Activated gamma-delta T cell (primary cell): ENCODE measurements at places on chromosomes 2 and 18.

GRCh38 chr2:102619414-102620319, at the start of gene SLC9A2:
TSS of gene SLC9A2 (plus strand) at chr2:102619553. CDS start at chr2:102619849, 296 bp downstream.
- peak; percentile 10 for DNase-seq

DNA sequence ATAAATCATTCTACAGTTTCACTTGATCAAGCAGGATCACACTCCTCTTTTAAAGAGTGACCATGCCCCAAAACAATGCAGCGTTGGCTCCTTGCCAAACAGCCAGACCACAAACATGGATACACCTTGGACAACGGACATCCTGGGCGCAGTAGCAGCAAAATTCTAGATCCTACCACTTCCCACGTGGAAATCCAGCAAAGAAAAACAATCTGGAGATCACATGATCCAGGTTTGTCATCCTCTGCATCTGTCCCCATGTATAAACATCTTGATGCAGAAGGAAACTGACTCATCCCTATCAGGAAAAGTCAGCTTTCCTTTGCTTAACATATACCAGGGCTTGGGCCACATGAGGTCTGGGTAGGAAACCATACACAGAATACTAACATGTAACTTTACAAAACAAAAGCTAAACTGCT, 53.1 kb downstream of the ZNF521 start:
- DNase-seq: no peak

GRCh38 chr2:231360881-231361371, 34.6 kb upstream of the B3GNT7 start:
- DNase-seq: no peak

- no peak for DNase-seq
These were observed 113.0 kb upstream of the SLC1A4 start for GRCh38 chr2:64876137-64876647.

DNA sequence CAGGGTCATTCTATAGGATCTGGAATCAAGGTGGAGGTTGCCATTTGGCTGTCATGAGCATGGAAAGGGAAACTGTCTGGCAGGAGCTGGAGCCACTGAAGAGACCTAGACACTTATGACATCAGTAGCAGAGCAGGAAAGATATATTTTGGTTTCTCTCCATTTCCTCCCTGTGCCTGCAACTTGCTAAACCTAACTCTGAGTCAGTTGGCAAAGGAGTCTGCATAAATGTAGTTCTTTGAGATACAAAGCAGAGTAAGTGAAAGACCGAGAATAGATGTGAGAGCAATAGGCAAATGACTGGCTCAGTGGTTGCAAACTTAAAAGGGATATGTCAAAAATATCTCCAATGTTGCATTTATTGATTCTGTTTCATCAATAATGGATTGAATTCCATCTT, 757.7 kb downstream of the KCNJ3 start:
- DNase-seq: no peak

GRCh38 chr2:191150230-191150599, 579 bp downstream of the STAT4 start:
- DNase-seq: no peak

DNA sequence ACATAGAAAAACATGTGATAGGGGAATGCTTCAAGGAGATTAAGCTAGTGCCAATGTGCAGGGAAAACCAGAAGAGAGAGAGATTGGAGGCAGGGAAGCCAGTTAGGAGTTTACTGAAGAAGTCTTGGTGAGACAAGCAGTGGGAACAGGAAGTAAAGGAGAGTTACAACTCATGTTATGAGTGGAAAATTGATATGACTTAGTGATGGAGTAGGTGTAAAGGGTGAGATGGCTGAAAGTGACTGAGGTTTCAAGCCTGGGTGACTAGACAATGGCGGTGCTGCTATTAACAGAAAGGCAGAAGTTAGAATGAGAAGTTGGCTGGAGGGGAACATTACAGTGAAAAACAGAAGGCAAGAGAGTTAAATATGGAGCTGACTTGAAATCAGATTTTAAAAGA, 16.5 kb downstream of the DOK1 start:
- no peak for DNase-seq

- DNase-seq: no peak
These were observed 13.0 kb upstream of the ARHGAP25 start for GRCh38 chr2:68721482-68722101.

- DNase-seq: no peak
These were observed 260.9 kb downstream of the LPIN1 start for GRCh38 chr2:12007282-12007681.

- DNase-seq: no peak
These were observed 306.5 kb upstream of the TNP1 start for GRCh38 chr2:217166241-217166850.

DNA sequence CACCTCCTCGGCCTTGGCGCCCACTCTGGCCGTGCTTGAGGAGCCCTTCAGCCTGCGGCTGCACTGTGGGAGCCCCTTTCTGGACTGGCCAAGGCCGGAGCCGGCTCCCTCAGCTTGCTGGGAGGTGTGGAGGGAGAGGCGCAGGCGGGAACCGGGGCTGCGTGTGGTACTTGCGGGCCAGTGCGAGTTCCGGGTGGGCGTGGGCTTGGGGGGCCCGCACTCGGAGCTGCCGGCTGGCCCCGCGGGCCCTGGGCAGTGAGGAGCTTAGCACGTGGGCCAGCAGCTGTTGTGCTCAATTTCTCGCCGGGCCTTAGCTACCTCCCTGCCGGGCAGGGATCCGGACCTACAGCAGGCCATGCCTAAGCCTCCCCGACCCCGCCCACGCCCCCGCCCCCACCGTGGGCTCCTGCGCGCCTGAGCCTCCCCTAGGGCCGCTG, 25.3 kb upstream of the TNP1 start:
- peak; percentile 6 for DNase-seq

DNA sequence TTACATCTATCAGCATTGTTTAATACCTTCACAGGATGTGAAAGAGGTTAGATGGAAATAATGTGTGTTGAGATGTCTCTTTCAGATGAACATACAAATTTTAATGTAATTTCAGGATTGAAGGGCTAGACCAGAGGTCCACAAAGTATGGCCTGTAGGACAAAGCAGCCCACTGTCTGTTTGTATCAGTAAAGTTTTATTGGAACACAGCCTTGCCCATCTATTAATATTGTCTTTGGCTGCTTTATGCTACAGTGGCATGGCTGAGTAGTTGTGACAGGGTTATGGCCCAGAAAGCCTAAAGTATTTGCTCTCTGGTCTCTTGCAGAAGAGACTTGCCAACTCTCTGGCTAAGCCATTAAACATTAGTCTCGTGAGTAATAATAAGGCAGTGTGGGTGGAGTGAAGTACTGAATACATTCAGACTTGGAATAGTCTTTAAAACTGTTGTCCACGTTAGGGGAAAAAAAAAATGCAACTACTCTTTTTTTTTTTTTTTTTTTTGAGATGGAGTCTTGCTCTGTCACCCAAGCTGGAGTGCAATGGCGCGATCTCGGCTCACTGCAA, 74.5 kb upstream of the NOSTRIN start:
- no peak for DNase-seq

DNA sequence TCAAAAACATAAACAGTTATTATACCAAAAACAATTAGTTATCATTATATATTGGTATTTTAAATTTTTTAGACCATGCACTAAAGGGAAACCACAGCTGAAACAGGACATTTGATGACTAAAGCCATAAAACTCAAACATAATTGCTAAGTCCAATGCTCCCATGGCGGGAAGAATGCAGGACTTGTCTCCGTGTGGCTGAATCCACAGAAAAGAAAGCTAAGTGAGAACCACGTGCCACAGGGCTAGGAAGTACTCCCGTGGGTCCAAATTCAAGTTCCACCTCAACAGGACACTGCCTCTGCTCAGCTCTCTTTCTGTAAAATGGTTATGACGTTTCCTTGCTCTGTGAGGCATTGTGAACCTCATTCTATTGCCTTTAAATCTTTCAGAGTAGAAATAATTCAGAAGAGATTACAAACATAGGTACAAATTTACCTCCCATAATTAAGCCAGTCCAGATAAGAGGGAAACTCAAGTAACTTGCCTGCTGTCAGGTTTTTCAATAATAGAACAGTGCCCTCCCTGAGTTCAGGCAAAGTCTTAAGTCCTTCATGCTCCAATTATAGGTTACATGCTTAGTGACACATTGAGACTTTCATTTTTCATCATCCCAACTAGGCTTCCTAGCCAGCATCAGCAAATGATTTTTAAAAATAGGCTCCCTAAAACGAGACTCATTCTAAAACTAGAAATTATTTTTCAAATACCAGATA, 36.7 kb downstream of the FTCDNL1 start:
- no peak for DNase-seq

DNA sequence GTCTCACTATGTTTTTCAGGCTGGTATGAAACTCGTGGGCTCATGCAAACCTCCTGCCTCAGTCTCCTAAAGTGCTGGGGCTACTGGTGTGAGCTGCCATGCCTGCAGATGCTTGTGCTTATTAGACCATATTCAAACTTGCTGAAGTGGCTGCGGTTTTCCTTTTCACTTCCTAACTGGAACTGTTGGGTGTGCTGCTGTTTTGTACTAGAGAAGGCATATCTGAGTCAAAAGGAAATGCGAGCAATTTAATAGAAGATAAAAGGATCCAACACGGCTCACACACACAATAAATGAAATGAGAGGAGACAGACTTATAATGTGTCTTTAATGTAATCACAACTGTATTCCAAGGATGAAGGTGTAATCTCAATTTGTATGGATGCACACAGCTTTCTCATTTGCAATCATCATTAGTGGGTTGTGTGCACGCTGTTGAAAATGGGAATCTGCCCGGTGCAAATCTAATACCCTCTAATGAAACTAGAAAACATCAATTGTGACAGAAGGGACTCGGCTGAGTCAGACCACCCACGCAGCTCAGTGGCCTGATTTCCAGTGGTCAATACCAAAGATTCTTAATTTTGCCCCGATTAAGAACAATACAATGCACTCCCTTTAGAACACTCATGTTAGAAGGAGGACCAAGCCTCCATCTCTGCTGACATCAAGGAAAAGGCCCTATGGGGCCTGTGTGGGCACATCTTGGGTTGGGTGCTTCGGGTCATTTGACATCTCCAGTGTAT, 532.7 kb downstream of the TDRD15 start:
- no peak for DNase-seq

GRCh38 chr2:120653871-120654270, 81.8 kb upstream of the GLI2 start:
- no peak for DNase-seq

- DNase-seq: no peak
These were observed 4.5 kb downstream of the LPIN1 start for GRCh38 chr2:11750917-11751316.

DNA sequence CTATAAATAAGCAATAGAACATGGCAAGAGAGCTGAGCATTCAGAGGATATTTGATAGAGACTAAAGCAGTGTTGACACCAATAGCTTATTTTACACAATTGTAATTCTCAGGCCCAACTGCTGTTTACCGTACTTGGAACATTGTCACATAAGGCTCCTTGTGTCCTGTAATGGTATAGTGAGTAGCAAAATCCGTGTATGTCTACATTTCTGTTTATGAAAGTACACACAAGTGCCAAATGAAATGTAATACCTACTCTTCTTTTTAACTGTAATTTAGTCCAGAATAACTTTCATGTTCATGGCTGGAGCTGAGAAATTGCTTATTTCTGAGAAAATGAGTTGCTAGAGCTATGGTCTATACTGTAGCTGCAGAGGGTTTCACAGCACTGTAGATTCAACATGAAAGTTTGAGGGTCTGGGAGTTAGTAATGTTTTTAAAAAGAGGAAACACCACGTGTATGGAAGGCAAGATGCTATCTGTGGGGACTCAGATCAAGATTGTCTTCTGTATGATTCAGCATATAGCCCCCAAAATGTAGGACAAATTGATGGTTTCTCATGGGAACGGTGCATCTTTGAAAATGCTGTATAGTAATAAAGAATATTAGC, 110.2 kb upstream of the NOSTRIN start:
- DNase-seq: no peak

DNA sequence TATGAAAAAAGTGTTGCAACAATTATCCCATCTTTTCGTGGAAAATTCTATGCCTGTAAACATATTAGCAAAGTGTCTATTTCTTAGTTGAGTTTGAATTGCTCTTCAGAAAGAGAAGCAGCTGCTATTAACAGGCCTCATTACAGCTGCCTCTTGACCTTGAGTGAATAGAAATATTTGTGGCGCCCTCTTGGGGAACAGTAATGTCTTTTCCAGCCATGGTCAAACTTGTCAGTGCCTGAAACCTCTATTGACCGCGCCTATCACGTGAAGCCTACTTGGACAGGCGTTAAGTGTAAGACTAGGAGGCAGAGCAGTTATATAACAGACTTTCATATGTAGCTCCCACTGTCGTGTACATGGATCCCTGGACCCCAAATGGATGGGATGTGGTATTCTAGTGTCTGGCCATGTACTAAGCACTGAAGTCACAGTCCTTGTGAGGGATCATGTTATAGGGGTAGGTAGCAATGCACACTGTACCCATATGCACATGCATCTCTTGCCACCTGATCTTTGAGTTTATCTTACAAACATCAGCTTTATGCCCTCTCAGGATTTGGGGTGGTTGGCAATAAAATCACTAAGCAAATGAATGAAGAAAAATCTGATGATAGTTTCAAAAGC, 245.0 kb downstream of the PTGR3 start:
- DNase-seq: no peak

- no peak for DNase-seq
These were observed 45.6 kb upstream of the RMP24 start for GRCh38 chr18:35926884-35927283.

- DNase-seq: no peak
These were observed 35.8 kb upstream of the DYSF start for GRCh38 chr2:71417300-71418202.

DNA sequence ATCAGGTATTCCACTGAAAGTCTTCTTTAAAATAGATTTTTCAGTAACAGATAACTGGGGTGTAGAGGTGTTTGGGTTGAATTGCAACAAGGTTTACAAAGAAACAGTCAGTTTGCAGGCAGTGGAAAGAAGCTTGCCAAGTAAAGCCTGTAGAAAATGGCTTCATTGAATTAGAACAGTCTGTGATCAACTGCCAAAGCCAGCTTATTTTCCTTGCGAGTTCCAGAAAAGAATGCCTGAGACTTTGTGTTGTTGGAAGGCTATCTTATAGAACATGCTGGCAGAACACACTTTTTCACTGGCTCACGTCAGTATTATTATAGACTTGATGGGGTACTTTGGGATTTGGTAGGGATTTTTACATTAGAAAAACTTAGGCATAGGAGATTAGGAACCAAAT, 601.0 kb downstream of the XIRP2 start:
- DNase-seq: no peak

DNA sequence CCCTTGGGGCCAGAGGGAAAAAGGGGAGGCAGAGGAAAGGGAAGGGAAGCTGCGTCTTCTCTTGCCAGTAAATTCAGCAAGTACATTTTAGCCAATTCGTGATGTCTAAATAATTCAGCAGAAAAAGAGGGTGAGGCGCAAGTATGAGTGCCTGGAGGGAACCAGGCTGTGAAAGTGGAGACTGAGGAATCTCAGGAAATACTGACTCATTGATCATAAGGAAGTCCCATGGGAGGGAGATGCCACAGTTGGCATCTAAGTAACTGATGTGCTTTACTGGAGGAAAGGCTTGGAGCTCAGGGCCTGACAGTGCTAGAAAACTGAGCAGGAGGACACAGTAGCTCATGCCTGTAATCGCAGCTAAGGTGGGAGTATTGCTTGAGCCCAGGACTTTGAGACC, 31.1 kb downstream of the KIF5C start:
- DNase-seq: no peak
